NCI-H1105 treated with DMSO at 0.1 percent for 48 hours (cell line): ENCODE measurements at places on chromosomes 2 and 18.

DNA sequence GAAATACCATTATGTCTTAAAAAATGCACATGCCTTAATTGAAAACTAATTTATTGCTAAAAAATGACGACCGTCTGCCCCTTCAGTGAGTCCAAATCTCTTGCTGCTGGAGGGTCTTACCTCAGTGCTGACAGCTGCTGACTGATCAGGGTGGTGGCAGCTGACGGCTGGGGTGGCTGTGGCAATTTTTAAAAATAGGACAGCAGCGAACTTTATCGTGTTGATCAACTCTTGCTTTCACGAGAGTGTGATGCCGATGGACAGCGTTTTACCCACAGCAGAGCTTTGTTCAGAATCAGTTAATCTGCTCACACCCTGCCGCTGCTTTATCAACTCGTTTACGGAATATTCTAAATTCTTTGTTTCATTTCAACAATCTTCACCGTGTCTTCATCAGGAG, 21.2 kb upstream of the CTDP1 start:
- DNase-seq: no peak

DNA sequence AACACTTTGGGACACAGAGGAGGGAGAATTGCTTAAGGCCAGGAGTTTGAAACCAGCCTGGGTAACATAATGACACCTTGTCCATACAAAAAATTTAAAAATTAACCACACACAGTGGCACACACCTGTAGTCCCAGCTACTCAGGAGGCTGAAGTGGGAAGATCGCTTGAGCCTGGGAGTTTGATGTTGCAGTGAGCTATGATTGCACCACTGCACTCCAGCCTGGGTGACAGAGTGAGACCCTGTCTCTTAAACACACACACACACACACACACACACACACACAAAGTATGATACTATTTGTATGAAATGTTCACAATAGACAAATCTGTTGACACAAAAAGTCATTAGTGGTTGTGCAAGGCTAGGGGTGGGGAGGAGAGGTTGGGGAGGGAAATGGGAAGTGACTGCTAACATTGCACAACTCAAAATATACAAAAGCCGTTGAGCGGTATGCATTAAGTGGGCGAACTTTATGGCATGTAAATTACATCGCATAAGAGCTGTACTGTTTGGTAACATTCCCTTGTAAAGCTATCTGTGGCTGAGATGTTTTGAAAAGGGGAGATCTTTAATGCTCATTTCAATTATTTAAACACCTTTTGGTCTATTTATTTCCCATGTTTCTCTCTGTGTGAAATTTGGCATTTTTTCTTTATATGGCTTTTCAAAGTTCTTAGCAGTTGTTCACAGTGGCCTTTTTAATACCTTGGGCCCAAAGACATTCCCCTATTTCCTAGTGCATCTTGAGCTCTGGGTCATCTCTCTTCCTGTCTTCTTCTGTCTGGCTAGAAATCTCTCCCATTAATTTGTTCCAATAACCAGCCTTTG, 58.9 kb upstream of the ZNF516 start:
- DNase-seq: no peak

GRCh38 chr2:107091163-107091864, 205.3 kb upstream of the ST6GAL2 start:
- DNase-seq: no peak

DNA sequence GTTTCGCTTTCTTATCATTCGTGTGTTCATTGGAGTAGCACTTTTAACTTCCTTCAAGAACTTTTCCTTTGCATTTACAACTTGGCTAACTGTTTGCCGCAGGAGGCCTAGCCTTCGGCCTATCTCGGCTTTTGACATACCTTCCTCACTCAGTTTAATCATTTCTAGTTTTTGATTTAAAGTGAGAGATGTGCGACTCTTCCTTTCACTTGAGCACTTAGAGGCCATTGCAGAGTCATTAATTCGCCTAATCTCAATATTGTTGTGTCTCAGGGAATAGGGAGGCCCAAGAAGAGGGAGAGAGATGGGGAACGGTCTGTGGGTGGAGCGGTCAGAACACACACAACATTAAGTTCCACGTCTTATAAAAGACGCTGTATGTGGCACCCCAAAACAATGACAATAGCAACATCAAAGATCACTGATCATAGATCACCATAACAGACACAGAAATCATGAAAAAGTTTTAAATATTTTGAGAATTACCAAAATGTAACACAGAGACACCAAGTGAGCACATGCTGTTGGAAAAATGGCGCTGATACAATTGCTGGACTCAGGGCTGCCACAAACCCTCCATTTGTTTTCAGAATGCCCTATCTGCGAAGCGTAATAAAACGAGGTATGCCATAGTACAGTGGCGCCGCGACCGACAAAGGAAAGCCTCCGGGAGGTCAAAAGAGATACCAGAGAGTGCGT, 553 bp downstream of the TIGD1 start:
- peak; percentile 51 for DNase-seq

DNA sequence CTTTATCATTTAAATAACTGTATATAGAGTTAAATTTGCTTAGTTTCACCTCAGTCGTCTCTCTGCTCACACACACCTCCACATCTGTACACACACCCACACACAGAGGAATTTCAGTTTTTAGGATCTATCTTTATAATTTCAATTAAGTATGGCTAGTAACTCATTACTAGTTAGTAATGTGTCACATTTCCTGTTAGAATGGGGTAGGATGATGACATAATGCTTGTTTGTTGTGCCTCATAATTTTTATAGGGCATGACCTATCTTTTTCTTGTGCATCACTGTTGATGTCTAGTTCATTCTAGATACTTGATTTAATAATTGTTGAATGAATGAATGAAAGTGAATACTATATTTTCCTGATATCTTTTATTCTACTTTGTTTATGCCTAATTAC, 108.6 kb downstream of the AGPS start:
- no peak for DNase-seq

DNA sequence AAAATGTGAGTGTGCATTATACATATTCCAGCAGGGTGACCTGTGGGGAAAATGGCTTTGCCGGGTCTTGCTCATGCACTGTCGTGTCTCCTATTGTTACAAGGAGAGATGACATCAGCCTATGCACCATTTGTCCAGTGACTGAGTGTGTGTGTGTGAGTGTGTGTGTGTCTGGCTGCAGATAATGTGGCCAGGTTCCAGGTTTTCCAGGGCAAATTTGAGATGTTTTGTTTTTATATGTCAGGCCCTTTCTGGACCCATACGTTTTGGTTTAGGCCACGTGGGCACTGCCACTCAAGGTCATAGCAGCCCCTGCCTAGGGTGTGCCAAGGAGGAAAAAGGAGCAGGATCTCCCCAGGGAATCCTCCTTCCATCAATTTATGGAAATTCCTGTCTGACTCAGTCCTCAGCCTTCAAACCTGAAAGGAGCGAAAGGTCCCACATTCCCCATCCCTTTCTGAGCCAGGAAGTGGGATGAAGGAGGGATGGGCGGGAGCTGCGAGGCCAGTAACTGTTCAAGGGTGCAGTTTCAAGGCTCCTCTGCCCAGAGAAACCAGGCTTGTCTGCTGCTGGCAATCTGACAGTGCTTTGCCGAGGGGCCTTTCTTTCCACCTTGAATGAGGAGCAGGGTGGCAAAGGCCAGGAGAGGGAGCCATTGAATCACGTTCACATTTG, 93.0 kb upstream of the SMAD2 start:
- DNase-seq: peak; percentile 83

DNA sequence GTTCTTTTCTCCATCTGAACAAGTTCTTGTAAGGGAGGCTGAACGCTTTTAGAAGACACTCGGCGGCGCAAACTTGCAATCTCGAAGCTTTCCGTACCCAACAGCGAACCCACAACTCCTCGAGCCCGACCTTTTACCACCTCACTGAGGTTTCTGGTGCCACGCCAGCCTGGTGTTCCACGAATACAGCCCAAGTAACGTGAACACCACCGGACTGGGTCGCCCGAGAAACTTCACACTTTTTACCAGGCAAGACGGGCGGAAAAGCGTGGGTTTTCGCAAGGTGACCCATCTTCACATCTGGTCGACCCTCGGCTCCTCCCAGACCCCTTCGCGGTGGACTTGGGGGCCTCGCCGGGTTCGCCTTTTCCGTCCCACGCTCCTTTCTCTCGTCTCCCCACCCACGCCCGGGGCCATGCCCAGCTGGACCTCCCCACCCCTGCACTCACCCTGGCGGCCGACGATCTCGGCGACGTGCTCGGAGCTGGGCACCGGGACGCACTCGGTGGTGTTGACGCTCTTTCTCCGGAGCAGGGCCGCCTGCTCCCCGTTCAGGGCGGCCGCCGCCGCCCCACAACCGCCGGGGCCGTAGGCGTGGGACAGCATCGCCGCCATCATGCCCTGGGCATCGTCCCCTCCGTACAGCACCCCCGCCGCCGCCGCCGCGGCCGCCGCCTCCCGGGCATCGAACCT, 1.2 kb downstream of the MEX3C start:
- DNase-seq: no peak

- DNase-seq: no peak
Observed at GRCh38 chr2:1647417-1648240, 96.7 kb downstream of the PXDN start.

DNA sequence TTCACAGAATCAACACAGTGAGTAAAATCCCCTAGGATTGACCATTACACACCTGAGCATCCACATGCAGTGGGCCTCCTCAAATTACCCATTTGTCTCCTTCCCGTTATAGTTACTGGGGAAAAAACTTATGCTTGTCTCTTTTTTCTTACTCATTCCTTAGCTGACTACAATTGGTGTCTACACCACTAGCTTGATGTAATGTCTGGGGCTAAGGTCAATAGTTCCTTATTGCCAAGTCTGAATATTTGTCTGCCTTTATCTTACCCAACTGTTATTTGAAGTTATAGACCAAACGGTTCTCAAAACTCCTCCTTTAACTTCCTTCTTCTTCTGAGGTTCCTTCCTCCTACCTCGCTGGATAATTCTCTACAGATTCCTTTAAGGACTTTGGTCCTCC, 41.9 kb upstream of the TMEM17 start:
- no peak for DNase-seq

- DNase-seq: no peak
Observed at GRCh38 chr2:228847684-228848083, 423.4 kb downstream of the PID1 start.

GRCh38 chr2:133326652-133327397, 241.4 kb downstream of the NCKAP5 start:
- DNase-seq: no peak

- DNase-seq: no peak
Observed at GRCh38 chr2:229282758-229283546, 11.9 kb upstream of the PID1 start.

DNA sequence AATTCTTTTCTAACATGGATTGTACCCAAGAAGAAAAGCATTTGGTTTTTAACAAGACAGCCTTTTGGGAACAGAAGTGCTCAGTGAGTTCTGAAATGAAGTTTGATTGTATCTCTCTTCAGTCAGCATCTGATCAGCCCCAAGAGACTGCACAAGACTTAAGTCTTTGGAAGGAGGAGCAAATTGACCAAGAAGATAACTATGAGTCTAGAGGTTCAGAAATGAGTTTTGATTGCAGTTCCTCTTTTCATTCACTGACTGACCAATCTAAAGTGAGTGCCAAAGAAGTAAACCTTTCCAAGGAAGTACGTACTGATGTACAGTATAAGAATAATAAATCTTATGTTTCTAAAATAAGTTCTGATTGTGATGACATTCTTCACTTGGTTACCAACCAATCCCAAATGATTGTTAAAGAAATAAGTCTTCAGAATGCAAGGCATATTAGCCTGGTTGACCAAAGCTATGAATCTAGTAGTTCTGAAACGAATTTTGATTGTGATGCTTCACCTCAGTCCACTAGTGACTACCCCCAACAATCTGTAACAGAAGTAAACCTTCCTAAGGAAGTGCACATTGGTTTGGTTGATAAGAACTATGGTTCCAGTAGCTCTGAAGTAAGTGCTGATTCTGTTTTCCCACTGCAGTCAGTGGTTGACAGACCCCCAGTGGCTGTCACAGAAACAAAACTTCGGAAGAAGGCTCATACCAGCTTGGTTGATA, 31.2 kb downstream of the ZDBF2 start:
- DNase-seq: no peak

DNA sequence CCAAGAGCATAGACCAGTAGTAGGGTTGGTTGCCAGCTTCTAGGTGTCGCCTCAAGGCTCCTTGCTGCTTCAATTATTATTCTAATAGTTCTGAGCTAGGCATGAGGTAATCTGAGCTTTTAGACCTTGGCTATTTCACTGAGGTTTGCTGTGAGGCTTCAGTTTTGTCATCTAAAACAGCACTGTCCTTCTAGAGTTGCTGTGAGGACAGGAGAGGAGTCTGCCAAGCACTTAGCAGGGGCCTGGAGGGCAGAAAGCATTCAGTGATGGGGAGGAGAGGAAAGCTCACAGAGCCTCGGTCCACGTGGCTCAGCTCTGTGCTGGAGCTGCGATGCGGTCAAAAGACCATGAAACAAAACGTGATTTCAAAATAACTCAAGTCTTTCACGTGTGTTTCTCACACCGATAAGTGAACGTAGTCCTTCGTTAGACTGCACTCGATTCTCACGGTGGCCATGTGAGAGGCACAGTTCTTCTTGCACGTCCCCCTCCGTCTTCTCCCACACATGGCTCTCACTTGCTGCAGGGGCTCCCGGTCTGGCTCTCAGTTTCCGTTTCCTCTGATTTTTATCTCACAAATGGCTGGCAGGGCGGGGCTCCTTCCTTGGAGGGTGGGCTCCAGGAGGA, 113.7 kb downstream of the B3GNT2 start:
- DNase-seq: no peak

DNA sequence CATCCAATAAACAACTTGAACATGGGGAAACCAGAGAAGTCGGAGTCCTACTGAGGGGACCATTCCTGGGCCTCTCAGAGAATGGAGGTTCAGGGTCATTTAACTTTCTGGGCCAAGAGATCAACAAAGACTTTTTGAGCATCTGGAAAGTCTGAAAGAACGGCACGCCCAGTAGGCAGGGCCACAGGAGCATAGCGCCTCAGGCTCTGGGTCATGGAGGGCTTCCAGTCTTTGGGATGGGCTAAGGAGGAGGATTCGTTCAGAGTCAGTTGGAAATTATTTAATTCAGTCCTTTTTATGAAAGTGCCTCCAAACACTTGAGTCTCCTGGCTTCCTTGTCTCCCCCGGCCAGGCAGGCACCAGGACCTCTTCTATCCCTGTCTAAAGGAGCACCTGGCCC, 101.1 kb upstream of the GLI2 start:
- no peak for DNase-seq

GRCh38 chr2:113178891-113179290, 5.1 kb downstream of the PSD4 start:
- DNase-seq: no peak

DNA sequence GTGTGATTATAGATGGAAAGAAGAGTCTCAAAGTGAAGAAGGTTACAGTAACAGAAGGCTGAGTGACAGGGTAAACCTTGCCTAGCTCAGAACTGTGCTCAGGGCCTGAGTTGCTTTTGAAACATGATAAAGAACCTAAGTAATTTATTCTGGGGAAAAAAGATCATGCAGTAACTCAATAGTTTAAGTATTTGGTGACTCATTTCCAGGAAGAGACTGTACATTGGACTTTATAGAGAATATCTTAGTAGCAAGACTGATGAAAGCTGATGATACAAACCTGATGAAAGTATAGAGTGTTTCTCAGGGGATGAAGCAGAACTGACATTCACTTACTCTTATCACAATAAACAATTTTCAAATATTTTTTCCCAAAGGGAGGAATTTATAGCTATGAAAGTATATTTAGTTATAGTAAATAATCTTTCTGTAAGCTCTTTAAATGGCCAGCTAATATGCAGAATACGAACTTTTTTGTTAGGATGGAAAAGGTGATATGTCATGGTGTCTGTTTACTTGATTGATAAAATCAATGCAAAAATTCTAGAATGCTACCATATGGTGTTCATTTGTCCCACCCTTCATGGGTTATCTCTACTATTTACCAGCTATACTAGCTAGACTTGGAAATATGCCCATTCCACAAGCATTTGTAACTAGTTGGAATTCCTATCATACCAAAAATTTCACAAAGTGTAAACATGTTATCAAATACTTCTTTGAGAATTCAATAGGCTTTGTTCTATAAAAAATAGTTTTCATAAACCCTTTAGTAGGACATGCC, 1265.5 kb upstream of the ACVR2A start:
- no peak for DNase-seq
